ENCODE measurements at places on chromosomes 2 and 18.

DNA sequence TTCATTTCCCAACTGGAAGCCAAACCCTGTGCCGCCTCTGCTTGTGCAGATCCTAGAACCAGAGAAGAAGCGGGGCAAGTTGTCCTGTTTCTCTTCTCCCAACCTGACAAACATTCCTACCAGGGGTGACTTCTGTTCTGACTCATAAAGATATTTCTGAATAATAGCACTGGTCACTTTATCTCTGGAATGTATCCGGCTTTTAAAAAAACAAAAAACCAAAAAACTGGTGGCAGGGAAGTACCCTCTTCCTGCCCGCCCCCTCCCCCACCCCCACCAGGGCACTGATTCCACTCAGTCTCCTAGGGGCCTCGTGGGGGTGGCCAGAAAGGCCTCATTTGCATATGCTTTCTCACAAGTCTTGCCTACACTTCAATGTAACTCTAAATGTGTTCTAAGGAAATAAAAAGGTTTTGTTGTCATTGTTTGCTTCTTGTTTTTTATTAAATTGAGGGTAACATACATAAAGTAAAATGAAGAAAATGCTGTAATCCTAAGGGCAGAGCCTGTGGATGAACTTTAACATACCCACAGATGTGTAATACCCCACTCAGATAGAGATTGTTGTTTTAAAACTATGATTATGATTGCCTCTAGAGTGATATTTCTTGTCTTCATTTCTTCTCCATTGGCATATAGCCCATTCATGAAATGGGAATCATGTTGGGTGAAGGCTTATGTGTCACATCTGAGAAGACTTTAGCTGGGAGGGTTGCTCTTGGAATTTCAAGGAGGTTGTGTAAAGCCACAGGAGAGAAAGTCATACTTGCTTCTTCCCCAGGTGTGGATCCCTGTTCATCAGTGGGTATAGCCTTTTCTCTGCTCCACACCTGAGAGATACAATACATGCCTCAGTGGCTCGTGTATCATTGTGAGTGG is 5.3 kb upstream of the FOSL2 start:
- no peak for DNase-seq

GRCh38 chr2:219511547-219512325 is 2.5 kb upstream of the ASIC4 start:
- DNase-seq: no peak

DNA sequence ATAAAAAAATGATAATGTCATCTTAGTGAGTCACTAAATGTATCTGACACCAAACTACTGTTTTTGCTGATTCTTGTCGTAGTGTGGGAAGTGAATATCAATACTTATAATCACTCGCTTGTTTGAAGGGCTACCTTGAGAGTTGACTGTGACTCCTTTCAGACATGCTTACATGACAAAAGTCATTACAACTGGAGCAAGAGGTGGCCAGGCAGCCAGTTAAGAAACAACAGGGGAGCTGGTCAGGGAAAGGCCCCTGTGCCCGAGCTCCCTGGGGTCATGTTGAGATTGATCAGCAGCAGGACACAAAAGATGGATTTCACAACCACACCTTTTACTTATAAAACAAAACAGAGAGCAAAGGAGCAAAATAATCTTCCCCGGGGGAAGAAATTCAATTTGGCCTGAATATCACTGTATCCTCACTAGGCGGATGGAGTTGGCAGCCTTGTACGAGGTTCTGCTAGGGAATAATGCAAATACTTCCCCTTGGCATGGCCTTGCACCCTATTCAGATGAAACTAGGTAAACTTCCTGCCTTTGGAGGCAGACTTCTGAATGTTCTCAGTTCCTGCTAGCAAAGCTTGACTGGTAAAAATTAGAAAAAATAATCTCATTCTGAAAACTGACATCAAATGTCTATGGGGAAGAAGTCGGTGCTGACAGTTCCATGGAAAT is 101.2 kb downstream of the DYNC1I2 start:
- no peak for DNase-seq

DNA sequence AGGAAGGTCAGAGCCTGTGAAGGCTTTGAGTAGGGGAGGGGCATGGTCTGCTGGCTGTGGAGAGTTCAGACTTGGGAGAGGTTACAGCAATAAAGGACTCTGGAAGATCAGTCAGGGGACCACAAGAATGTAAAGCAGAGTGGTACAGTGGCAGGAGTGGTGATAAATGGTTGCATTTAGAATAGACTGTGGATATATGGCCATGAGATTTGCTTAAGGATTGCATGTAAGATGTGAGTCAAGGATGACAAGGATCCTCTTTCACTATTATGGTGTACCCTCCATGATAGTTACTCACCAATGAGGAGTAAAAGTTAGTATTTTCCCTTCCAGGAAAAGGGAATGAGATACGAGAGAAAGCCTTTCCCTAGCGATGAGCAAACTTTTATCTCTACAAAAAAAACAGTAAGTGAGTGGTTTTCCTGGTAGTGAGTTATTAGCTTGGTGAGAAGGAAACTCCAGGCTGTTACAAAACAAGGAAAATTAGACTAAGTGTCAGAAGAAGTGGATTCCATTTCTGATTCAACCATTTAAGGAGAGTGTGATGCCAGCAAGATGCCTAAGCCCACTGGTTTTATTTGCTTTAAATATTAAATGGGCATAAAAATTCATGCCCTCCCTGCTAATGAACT is 818.0 kb upstream of the ACVR2A start:
- peak; percentile 50 for DNase-seq

DNA sequence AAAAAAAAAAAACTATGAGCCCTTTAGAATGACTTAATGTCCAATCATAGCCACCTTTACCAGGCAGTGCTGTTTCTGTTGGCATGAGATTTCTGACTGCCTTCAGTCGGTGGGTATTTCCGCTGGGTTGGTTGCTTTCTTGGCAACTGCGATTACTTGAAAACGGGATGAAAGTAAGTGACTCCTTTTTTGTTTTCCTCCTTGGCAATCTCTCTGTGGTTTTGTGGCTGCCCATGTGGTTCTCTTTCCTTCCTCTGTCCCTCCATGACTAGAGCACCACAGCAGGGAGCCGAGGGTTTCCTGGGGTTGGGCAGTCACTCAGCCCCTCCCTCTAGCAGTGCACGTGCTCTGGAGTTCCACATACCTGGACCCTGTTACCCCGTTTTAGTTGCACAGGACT is 112.1 kb downstream of the KLHL29 start:
- DNase-seq: no peak
